ENCODE measurements at places on chromosomes 5 and 9.

GRCh38 chr5:80714570-80715298 lies 60.0 kb upstream of the DHFR start:
- DNase-seq = no peak

GRCh38 chr5:112907166-112907631 lies 14.8 kb downstream of the REEP5 start:
- no peak for DNase-seq

DNA sequence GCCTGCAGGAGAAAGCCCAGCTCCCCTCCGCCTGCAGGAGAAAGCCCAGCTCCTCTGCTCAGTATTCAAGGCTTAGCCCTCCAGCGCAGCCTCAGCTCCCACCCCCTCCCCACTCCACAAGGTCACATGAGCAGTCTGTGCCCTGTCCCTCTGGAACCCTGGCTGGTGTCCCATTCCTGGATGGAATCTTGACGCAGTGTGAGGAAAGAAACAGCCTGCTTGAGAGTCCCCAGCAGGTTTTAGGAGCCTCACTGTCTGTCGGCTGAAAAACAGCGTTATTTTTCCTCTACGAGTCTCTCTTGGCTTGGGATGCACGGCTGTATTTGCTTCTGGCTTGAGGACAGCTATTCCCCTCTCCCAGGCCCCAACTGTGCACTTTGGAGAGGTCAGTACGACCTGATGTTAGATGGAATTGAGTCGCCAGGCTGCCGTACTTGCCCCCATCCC lies 210.1 kb upstream of the TRIM32 start:
- no peak for DNase-seq

DNA sequence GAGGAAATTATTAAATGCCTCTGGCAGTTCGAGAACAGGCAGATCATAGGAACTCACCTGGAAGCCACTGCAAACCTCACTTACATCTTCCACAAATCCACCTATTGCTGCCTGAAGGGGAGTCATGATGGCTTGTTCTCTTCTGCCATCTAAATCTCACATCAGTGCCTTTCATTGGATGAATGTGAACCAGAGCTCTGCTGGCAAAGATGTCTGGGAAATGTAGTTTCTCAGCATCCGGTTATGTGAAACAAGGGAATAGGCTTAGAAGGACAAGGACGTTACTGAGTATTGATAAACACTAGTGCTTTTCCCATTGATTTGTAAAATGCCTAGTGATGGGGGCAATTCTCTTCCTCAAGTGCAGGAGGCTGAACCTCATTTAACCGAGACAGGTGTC lies 483.3 kb downstream of the ARHGEF28 start:
- no peak for DNase-seq

DNA sequence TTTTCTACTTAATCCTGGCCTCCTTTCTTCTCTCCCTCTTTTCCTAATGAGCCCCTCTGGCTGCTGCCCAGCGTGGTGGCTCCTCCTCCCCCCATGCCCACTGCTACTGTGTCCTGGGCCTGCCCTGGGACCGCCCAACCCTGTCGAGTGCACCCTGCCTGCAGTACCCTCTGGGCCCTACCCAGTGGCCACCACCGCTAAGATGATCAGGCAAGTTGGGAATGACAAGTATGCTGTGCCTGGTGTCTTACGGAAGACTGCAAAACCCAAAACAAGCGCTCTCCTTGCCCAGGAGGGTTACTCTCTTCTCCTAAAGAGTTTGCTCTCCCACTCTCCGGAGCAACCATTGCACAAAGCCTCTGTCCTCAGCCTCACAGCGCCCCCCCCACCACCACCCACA lies 273.7 kb downstream of the SYK start:
- DNase-seq = no peak

DNA sequence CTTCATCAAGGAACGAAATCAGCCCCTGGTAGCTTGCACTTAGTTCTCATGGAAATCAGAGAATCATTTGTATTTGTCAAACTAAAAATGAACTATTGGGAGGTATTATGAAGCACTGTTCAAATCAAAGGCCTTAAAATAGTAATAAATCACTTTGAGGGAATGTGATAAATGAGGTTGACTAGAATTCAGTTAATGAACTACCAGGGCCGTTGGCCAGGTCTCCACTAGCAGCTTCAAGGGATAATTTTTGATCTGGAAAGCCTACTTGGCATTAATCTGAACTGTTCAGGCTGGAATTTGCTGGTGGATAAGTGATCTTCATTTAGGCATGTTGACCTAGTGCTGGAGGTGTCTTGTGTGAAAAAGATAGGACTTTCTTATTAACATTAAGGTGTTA lies 76.4 kb upstream of the GPR151 start:
- no peak for DNase-seq

DNA sequence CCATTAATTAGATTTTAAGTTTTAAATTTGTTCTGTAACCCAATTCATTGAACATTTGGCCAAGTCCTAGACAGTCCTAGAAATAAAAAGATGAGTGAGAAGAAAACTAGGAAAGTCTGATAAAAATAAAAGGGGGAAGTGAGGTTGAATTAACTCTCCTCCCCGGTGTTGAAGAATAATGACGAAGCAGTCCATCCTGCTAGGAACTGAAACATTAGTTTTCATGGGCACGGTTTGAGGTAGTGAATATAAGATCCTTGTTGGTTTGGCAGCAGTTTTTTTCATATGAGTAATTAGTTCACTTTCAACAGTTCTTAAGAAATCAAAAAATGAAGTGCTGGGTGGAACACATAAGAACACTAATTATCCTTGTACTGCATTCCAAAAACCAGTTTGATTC lies 103.1 kb downstream of the MTREX start:
- no peak for DNase-seq

- DNase-seq = no peak
Measured at GRCh38 chr5:52771343-52772039, 16.2 kb upstream of the ITGA1 start.

GRCh38 chr5:31738199-31738598 lies 99.3 kb downstream of the PDZD2 start:
- no peak for DNase-seq

- no peak for DNase-seq
Measured at GRCh38 chr9:76654575-76654974, 109.7 kb upstream of the PCA3 start.

GRCh38 chr5:199197-199949 lies 8.1 kb downstream of the LRRC14B start:
- no peak for DNase-seq

DNA sequence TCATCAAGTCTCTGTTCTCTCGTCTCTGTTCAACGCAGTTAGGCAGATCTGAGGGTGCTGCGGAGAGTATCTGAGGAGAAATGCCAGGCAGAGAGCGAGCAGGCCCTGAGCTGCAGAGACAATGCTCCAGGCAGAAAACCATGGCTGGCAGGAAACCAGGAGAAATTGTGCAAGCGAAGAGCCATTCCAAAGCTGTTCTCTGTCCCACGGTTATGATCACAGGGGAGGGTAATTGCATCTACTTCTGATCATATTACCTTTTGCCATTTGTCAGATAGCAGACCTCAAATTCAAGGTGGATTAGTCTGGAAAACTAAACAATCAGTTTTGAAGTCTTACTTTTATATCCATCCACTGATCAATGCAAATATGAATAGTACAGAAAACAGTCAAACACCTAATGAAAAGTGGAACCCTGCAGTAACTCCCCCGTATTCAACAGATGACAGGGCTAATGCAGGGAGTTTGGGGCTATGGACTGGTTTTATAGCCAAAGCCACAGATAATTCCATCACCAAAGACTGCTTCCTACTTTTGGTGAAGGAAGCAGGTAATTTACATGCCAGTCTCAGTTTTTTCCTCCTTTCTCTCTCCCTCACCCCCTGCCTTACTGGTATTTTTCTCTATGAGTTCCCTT lies 228.0 kb downstream of the DCP2 start:
- no peak for DNase-seq

GRCh38 chr5:2902186-2902585 lies 150.7 kb upstream of the IRX2 start:
- no peak for DNase-seq

DNA sequence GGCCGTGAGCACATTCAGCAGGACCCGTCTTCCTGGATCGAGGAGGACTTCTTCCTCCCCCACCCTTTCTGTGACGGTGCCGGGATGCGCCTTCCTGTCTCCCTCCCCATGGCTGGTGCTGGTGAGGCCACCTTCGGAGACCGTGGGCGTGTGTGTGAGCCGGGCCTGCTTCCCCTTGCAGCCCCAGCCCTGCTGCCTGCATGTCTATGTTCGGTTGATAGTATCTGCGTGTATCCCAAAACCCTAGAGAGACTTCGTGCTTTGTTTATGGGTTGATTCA lies 12.8 kb downstream of the CEP72 start:
- no peak for DNase-seq

GRCh38 chr5:31680528-31680927 lies 41.6 kb downstream of the PDZD2 start:
- no peak for DNase-seq

DNA sequence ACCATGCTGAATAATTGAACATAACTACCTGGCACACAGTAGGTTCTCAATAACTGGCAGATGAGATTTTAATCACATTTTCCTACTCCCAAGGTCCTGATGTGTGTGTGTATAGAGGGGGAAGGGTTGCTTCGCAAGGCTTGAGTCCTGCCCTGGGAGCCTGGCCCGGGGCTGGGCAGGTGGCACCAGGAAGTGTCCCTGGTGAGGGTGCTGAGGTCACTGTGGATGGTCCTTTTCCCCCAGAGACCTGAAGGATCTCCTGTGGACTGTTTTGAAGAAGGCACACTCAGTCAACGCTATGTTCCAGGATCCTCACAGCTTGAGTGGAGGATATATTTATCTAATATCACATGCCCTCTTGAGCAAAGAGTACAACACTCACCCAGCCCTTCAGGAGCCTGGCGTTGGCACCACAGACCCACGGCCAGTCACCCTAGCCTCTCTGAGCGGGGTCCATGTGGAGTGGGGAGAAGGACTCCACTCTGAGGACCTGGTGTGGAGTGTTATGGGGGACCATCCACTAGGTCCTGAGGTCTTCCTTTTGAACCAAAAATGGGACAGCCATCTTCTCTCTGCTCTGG lies 177.8 kb downstream of the GABBR2 start:
- no peak for DNase-seq

DNA sequence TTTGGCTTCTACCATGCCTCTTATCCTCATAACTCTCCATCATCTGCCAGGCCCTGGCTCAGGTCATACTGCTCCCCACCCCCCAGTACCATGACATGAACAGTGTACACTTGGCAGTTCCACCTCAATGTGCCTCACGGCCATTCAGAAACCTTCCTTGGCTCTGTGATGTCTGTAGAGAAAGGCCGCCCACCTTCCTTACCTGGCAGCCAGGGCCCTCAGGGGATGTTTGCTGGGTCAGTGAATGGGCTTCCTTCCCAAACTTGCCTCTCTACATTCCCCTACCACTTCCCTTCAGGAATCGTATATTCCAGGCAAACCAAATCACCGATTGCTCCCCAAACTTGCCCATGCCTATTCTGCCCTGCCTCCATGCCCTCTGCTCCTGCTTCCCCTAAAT lies 101.1 kb downstream of the PSD2 start:
- DNase-seq = no peak

DNA sequence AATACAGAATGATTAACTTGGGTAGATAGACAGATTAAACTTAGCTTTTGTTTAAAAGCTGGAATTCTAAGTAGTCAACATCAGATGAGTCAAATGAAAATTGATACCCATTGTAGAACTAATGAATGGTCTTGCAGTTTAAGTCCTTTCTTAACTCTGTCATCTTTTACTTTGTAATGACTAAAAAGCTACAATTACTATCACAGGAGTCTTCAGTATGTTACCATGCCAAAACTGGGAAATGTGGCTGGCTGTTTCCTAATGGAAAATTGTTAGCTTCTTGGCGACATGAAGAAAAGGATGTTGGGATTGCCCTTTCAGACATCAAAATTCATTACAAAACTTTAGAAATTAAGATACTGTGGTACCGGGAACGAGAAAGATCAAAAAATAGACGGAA lies 20.2 kb upstream of the ANXA1 start:
- DNase-seq = no peak

Measured in stimulated activated CD8-positive, alpha-beta memory T cell treated with anti-CD3 and anti-CD28 coated beads, Interleukin-7, amount 100 ng/mL, for 1 hour (primary cell).